ENCODE measurements at places on chromosomes 1 and 21.

DNA sequence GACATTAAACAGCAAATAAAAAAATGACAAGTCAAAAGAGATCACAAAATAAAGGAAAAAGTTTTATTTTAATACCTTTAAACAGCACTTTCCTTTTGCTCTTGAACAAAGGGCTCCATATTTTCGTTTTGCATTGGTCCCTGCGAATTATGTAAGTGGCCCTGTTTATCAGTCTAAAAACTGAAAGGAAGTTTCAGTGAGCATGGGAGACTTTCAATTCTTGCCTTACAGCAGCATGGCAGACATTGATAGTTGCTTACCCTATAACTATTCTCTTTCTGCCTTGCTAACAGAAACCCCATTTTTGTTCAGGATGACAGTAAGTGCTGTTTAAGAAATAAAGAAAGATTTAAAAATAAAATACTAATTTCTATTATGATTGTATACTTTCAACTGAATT lies 5.2 kb upstream of the SH3GLB1 start:
- no peak for DNase-seq

DNA sequence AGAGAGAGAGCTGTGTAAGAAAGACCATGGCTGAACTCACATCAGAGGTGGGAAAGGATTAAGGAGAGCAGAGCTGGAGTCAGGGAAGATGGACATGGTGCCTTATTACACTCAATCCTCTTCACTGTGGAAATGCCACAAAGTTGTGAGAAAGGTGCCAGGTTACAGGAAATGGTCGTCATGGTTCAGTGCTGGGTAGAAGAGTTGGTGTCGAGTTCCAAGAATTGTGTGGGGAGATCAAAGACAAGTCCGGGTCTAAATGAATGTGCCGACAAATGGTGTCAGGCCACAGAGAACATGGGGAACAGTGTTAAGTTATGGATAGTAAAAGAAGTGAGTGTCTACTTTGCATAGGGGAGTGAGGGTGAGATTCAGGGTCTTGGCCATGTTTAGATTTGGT lies 40.9 kb downstream of the LAMC2 start:
- no peak for DNase-seq

- no peak for DNase-seq
These were observed 63.4 kb downstream of the NPHP4 start for GRCh38 chr1:5928714-5929400.

DNA sequence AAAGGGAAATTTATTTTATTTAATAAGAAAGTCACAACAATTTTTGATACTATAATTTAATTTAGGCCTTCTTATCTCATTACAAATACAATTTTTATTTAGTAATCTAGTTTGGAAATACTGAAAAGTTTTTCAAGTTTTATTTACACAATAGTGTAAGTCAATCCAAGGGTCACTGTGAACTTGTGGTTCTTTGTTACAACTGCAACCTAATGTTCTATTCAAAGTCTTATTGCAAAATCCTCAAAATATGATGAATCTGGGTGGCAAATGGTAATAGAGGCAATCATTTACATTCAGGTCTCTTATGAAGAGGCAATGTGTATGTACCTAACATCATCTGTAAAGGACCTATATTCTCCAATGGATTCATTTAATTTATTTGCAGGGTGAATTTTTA lies 421.2 kb downstream of the DPYD start:
- no peak for DNase-seq

DNA sequence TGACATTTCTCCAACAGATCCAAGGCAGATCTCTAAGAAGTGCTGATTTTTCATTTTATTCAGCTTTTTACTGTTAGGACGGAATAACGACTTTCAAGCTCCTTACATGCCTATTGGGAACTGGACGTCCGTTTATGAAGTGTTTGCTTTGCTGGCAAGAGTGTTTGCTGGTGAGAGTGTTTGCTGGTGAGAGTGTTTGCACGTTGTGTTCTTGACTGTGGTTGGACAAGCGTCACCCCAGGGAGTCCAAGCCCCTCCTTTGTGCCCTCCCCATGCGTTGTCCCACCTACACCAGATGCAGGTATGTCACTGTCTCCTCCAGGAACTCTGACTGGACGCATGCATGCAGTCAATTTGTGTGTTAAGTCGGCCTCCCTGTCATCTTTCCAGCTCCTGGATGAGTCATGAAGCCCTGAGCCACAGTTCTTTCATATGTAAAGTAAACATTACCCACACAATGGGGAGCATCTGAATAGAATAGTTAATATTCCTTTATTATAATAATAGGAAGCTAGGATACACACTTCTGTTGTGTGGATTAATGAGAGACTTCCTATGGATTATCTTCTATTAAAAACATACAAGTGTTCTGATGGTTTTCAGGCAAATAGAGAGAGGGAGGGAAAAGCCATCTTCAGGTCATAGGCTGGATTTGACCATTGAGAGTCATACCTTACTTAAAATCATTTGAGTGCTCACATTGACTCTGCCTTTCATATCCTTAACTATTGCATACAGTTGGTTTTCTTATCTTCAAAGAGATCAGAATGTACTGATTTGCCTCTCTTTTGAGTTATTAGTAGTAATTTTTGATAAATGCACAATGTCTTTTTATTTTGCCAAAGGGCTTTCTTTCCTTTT lies 119.2 kb downstream of the GALNT2 start:
- DNase-seq = peak; percentile 77

DNA sequence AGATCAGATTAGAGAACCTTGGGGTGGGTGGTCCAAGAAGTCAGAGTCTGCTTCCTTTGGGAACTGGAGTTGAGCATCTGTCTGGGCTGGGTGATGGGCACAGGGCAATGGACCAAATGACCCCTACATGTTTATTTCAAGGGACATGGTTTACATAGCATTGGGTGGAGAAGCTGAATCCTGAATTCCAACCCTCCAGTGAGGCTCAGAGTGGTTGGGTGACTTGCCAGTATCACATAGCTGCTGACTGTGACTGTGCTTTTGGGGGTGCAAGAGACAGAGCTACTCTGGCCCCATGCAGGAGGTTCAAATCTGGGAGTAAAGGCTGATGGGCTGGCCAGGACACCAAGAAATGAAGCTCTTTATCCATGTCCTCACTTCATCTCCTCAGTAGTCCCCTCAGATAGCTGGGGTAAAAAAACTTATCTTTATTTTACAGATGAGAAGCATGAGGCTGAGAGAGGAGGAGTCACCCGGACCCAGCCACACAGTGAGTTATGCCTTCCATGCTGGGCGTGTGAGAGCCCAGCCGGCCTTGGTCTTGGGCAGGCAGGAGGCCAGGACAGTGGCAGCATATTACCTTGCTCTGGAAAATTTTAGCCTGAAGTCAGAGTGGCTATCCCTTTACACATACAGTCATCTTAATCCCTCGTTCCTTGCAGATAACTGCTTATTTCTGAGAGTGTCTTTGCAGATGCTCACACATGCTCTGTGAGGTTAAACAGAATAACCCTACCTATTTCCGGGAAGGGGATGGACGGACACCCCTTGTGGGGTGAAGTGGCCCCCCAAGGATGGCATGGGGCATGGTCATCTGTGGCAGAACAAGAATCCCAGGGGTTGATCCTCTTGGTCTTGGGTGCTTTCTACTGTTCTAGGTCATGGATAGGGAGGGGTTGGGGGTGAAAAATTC lies 2.8 kb upstream of the SERINC2 start:
- DNase-seq = peak; percentile 35

DNA sequence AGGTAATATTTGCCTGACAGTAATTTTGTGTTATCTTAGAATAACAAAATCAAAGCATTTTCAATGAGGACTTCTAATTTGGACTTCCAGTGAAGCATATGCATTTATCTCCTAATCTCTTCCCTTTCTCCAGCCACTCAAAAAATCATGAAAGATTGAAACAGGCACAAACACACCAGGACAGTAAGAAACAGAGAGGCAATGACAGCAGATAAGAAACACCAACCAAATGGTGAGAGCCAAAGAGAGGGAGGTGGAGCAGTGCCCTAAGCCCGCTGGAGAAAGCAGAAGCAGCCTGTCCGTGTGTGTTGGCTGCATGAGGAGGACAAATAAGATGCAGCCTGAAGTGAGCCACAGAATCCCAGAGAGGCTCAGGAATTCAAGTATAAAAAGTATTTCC lies 39.0 kb downstream of the SLC44A3 start:
- DNase-seq = no peak

- DNase-seq = peak; percentile 47
These were observed 27.6 kb downstream of the CD244 start for GRCh38 chr1:160834945-160835565.

DNA sequence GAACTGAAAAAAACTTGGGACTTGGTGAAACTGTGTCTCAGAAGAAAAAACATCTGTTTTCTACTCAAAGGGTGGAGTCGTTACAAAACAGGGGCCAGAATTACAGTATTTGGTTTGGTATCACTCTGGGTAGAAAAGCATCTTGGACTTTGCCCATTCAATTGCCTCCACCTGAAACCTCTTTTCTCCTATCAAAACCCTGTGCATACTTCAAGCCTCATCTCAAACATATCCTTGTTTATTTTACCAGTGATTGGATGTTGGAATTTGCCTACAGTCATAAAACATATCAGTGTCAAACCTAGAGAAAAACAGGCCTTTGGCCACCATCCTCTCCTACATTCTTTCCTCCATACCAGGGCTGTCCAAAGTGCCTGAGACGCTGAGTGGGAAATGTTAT lies 281.5 kb downstream of the PLPP3 start:
- no peak for DNase-seq

GRCh38 chr1:161196521-161197451 lies 2.1 kb downstream of the ADAMTS4 start:
- DNase-seq = peak; percentile 63

DNA sequence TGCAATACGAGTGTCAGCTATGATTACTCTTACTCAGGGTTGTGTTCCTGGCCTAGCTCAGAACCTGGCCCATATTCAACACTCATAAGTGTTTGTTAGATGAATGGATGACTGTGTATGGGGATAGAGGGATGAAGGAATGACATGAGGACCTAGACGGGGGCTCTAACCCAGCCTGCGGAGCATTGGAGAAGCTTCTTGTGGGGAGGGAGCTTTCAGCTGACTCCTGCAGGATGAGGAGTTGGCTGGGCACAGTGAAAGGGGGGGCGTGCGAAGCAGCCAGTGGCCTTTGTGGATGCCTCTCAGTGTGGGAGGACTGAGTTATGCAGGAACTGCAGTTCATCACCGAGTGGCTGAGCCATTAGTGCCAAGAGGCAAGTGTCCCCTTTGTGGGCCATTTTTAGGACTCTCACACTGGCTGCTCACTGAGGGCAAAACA lies 1.2 kb upstream of the EXTL1 start:
- DNase-seq = peak; percentile 39

- no peak for DNase-seq
These were observed 35.9 kb downstream of the ACTL8 start for GRCh38 chr1:17791055-17791390.

DNA sequence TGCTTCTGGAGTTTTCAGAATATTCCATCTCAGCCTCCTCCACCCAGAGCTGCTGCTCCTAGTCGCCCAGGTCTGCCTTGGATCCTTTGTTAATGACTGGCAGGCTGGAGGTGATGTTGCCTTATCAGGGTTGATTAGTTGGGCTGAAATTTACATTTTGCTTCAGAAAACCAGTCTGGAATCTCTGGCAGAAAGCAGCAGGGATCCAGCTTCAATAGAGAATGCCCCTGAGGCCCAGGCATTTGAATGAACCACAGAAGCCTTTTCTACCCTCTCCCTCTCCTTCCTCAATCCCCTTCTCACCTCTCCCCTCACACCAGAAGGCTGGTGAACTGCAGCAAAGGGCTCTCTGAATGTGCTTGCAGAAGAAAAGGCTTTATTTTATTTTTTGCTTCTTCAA lies 83.2 kb downstream of the PLXNA2 start:
- DNase-seq = no peak

DNA sequence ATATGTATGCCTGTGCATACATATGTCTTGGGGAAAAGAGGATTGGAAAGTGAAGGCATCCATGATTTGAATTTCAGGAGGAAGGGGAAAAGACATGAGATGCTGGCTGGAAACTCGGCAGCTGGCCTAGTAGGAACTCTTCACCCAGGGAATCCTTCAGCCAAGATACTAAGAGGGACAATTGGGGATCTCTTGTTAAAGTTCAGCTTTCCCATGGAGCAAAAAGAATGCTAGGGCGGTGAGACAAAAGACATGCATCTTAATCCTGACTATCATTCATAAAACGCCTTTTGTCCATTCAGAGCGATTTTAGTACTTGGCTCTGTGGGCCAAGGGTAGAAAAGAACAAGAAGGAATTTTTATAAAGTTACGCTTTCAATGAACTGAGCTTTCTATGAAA lies 20.5 kb downstream of the PDPN start:
- DNase-seq = no peak

DNA sequence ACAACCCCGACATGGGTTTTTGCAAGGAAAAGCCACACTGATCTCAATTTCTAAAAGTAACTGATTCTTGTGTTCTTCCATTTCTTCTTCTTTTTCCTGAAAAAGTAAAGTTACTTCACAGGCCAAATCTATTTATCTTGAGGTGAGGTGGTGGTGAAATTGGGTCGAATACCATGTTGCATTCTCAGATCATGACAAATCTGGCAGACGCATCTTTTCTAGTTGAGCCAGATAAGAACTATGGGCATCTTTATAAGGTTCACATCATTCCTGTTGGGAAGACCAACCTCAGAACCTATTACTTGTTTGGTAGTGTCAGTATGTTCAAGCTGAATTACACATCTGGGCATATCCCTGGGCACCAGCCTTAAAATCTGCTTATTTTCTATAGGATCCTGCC lies 78.6 kb upstream of the USP25 start:
- DNase-seq = no peak

DNA sequence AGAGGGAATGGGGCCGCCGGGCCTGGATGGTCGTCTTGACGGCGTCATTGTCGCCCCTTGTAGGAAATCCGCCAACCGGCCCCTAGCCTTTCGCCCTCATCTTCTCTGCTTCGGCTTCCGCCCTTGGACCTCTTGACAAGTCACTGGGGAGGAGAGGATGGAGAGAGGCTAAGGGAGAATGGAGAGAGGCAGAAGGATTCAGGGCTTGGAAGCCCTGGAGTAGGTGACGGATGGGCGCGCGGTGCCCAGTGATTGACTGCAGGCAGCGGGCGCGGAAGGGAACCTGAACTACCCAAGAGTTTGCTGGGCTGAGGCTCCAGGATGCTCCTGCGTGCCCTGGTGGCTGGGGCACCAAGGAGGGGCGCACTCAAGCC lies 651 bp downstream of the PDE4B start:
- peak; percentile 25 for DNase-seq

- DNase-seq = no peak
These were observed 60.5 kb downstream of the C21orf91 start for GRCh38 chr21:17758683-17759082.

GRCh38 chr1:76463278-76463677 lies 388.7 kb downstream of the ST6GALNAC3 start:
- no peak for DNase-seq

DNA sequence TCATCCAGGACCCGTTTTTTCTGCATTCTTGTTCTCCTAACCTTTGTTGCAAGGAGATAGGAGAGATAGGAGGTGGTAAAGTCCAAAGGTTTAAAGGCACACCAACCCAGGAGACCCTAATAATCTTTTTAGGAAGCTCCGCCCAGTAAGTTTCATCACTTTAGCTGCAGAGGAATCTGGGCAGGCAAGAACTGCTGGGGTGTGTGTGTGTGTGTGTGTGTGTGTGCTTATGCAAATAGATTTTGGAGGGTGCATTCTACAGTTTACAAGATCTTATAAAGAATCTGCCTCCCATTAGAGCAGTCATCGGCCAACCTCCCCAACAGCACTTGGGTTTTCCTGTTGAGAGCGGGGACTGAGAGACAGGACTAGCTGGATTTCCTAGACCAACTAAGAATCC lies 3.9 kb upstream of the IL10 start:
- no peak for DNase-seq

- no peak for DNase-seq
These were observed 36.6 kb downstream of the AZIN2 start for GRCh38 chr1:33117440-33118085.

Data from HCEC 1CT (cell line).